GM23248 (cell line): ENCODE measurements at places on chromosomes 6 and 20.

DNA sequence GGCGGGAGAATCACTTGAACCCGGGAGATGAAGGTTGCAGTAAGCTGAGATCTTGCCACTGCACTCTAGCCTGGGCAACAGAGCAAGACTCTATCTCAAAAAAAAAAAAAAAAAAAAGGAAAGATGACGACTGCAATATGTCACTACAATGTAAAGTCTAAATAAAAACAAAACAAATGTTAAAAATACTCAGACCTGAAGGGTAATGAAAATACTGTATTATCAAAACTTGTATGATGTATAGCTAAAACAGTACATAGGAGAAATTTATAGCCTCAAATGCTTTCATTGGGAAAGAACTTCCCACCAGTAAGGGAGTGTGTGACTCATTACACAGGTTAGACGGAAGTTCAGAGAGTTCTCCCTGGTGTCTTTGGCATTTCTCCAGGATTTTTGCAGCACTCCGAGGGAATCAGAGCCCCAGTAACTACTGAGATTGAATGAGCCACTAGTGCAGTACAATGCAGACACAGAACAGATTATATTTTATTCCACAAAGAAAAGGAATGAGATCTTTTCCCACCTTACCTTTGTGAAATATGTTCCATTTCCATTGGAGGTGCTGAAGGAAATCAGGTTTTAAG is 12.5 kb upstream of the RALGAPB start:
- peak; percentile 60 for DNase-seq

DNA sequence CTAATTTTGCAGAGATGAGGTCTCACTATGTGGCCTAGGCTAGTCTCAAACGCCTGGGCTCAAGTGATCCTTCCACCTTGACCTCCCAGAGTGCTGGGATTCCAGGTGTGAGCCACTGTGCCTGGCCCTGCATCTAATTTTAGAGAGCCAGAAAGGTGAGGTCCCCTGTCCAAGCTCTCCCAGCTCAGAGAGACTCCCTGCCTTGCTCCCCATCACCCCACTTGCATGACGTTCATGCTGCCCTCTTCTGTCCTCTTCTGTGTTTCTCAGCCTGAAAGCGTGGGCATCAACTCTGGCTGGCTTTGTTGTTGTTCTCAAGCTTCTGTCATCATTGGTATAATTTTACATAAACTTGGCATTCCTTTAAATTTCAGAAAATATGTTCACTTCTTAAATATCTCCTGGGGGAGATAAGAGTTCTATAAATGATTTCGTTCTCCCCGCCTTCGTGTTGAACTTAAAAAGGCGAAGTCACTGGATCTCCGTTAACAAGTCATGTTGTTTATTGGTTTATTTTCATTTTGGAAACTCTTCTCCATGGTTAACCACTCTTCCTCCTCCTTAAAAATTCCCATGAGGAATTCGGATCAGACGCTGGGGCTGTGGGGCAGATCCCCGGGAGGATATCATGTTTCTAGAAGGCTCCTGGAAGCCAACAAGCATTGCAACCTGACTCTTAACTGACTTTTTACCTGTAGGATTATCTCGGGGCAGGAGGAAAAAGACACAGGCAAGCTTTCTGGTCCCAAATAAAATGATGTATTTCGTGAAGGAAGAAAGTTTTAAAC is 13.2 kb upstream of the PARD6B start:
- DNase-seq: no peak

GRCh38 chr6:28124350-28124970 is at the start of gene ZSCAN16:
ZSCAN16 (plus strand) TSS chr6:28124609; CDS start chr6:28125444, 835 bp downstream.
- peak; percentile 94 for DNase-seq

- DNase-seq: peak; percentile 65
These were observed 827 bp downstream of the E2F3 start for GRCh38 chr6:20402342-20403069.

- DNase-seq: no peak
These were observed 11.0 kb upstream of the DSTN start for GRCh38 chr20:17558941-17559304.

GRCh38 chr20:3659492-3660261 is 3.5 kb downstream of the GFRA4 start:
- no peak for DNase-seq

- peak; percentile 11 for DNase-seq
These were observed 37.7 kb upstream of the TAF8 start for GRCh38 chr6:42012501-42013133.

- peak; percentile 94 for DNase-seq
These were observed 50.6 kb downstream of the LAMA4 start for GRCh38 chr6:112203577-112204349.

DNA sequence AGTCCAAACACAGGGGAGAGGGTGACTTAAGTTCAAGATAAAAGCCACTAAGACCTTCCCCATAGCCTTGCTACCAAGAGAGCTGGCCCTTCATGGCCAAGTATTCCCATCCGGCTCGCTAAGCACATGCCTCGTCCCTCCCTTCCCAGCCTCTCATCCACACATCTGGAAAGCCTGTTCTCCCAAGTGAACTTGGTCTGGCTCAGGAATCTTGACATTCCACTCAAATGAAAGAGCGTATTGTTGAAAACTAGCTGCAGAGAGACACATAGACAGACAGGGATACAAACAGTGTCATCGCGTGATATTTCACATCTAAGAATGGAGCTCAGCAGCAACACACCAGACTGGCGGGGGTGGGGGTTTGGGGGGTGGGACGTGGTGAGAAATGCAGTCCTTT is 182.8 kb upstream of the FOXQ1 start:
- DNase-seq: peak; percentile 48

DNA sequence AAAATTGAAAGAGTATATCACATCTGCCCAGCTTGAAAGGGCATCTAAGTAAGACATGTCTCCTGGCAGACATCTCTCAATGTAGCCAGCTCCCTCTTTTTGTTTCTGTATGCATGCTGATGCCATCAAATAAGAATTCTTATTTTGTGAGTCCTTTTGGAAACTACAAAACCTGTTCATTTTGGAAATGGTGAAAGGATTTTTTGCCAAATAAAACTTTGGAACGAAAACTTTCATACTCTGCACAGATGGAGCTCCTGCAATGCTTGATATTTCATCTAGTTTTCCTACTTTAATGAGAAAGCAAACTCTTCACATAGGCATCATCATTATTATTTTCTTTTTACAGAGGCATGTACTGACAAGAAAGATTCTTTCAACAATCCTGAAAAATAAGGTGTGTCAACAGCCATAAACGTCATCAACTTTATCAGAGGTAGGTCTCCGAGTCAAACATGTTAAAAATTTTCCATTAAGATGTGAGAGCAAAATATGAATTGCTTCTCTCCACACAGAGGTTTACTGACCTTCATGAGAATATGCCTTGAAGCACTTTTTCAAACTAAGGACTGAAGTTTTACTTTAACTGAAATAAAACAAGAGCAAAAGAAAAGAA is 26.2 kb upstream of the CMTR1 start:
- no peak for DNase-seq

GRCh38 chr6:124854338-124854922 is 107.8 kb upstream of the RNF217 start:
- peak; percentile 38 for DNase-seq

GRCh38 chr6:87436435-87436834 is 28.7 kb downstream of the CFAP206 start:
- peak; percentile 62 for DNase-seq

DNA sequence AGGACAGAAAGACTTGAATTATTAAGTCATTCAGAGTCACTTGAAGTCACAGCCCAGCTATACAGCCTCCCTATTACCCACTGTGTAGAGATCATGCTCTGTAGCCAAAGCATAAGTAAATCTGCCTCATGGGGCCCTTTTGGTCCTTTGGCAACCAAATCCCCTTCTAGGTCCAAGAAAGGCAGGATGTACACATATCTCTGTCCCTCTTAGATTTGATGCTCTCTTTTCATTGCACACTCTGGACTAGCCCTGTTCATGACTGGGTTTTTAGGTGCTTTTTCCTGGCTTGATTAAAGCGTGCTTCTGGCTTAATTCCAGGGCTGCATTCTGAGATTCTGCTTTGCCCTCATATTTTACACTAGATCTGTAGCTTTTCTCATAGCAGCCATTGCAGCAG is 296.8 kb downstream of the TENT5A start:
- no peak for DNase-seq

- no peak for DNase-seq
These were observed 132.7 kb upstream of the TMEM170B start for GRCh38 chr6:11404838-11405237.

DNA sequence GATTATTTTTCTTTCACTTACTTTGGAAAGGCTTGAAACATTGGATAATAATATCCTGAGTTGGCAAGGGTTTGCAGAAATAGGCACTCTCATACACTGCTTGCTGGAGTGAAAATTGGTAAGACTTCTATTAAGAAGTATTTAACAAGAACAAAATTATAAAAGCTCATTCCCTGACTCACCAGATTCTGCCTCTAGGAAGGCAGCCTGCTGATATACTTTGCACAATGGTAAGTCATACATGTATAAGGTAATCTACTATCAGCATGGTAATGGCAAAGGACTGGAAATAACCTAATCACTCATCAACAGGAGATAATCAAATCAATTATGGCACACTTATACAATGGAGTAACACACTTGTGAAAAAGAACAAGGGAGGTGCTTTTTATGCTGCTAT is 85.8 kb downstream of the PLCG1 start:
- peak; percentile 62 for DNase-seq

GRCh38 chr6:24504287-24504648 is 9.5 kb downstream of the ALDH5A1 start:
- DNase-seq: no peak

- DNase-seq: peak; percentile 40
These were observed 28.1 kb upstream of the MTCL3 start for GRCh38 chr6:127547215-127547614.

- no peak for DNase-seq
These were observed 29.3 kb downstream of the KAT14 start for GRCh38 chr20:18166950-18167349.

- DNase-seq: no peak
These were observed 32.5 kb downstream of the TOP1 start for GRCh38 chr20:41061155-41061554.

GRCh38 chr6:127811900-127812570 is 88.8 kb downstream of the THEMIS start:
- no peak for DNase-seq

DNA sequence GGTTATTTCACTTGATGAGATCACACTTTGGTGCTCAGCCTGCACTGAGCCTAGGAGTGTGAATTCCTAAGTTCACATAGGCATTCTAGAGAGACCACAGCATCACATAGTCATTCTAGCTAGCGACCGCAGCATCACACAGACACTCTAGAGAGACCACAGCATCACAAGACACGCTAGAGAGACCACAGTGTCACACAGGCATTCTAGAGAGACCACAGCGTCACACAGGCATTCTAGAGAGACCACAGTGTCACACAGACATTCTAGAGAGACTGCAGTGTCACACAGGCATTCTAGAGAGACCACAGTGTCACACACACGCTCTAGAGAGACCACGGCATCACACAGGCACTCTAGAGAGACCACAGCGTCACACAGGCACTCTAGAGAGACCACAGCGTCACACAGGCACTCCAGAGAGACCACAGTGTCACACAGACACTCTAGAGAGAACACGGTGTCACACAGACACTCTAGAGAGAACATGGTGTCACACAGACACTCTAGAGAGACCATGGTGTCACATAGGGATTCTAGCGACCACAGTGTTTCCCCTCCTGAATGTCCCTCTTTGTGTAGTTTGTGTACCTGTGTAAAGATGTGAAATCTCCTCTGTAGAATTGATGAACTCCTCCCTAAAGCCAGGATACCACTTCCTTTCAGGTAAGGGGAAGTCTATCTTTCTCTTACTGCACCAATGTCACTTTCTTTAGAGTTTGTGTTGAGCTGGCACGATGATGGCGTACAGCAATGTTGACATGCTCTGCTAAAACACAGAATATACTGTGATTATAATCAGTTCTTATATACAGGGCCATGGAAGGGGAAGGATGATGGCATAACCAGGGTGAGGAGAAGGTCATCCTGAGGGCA is 169.4 kb downstream of the ZDHHC14 start:
- DNase-seq: no peak

DNA sequence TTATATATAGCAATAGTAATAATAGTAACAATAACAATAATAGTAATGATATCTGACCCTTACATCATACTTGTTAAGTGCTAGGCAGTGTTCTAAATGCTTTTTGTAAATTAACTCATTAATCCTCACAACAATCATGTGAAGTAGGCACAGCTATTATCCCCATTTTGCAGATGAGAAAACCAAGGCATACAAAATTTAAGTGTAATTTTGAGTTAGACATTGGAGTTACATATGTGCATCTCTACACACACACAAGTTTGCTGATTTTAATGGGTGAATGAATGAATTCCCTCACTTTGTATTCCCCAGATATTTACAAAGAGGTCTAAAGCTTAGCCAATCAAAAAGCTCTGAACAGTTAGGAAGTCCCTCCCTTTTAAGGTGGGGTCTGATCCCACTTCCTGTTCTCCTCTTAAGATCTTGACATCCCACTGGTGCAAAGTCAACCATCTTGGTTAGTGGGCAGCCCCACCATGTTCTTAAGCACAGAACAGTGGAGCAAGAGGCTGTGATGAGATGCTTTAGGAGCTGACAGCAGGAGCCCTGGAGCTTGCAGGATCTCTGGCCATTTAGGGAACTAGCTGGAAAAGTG is 85.3 kb upstream of the FOXP4 start:
- no peak for DNase-seq
